CD4-positive, alpha-beta T cell treated with Interleukin-15 for 4 hours (primary cell): ENCODE measurements at places on chromosomes 12 and 14.

- peak; percentile 59 for DNase-seq
These were observed 10.3 kb upstream of the FERMT2 start for GRCh38 chr14:52961060-52961639.

DNA sequence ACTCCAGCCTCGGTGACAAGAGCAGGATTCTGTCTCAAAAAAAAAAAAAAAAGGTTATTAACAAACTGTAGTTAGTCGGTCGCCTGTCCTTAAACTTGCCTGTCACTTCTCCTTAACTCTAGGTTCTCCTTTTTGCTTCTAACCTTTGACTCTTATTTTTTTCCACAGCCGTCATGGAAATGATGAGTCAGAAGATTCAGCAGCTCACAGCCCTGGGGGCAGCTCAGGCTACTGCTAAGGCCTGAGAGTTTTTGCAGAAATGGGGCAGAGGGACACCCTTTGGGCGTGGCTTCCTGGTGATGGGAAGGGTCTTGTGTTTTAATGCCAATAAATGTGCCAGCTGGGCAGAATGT is 418 bp upstream of the MYG1 start:
- DNase-seq: peak; percentile 52

- no peak for DNase-seq
These were observed 40.8 kb upstream of the DCD start for GRCh38 chr12:54689034-54689372.

- no peak for DNase-seq
These were observed 8.3 kb downstream of the XPOT start for GRCh38 chr12:64412459-64412858.

GRCh38 chr14:82510007-82510406 is 976.4 kb upstream of the SEL1L start:
- no peak for DNase-seq

- no peak for DNase-seq
These were observed 545 bp downstream of the LIMA1 start for GRCh38 chr12:50282721-50283228.

GRCh38 chr12:22544038-22544979 is at the start of gene C2CD5:
Gene C2CD5, minus strand, starts transcription at chr12:22544542. Its CDS starts 392 bp downstream, at chr12:22544150.
- peak; percentile 96 for DNase-seq

DNA sequence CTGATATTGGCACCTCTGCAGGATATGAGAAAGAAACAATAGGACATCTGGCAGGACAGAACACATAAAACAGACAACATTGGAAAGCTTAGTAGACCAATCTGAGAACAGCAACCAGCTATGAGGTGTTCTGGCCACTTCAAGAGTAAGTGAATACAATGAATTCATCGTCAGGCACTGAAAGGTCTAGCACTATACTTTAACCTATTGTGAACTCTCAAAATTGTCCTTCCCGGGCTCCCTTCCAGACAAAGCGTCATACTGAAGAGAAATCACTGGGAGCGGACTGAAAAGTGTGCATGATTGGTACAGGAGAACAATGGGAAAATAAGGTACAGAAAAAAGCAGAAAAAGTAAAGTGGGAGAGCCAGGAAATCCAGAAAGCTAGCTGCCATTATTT is 75.8 kb downstream of the LRP6 start:
- no peak for DNase-seq

DNA sequence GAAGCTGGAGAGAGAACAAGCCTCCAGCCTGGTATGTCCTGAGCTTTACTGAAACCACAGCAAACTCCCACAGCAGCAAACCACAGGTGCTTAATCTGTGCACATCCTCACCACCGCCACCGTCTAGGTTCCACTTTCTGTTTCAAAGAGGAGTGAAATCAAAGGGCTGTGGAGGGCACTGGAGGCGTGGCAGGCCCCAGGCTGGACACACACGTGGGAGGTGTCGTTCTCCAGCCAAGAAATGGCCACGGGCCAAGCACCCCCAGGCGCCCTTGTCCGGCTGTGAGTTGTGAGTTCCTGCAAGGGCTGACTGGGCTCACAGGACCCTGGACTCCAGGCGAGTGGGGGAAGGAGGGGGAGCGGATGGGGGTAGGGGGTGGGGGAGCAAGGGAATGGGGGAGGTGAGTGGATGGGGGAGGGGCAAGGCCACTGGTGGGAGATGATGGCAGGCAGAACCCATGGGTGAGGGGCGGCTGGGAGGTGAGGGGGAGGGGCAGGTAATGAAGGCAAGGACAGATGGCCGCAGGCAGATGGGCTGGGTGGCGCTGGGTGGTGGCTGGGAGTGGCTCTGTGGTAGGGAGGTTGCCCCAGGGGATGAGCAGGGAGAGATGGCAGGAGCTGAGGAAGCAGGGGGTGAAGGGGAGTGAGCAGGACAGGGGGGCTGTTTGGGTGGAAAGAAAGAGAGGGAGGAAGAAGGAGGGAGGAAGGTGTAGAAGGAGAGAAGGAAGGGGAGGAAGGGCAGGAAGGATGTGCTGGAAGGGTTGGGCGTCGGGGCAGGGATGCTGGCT is 86.7 kb downstream of the NCOR2 start:
- peak; percentile 37 for DNase-seq

DNA sequence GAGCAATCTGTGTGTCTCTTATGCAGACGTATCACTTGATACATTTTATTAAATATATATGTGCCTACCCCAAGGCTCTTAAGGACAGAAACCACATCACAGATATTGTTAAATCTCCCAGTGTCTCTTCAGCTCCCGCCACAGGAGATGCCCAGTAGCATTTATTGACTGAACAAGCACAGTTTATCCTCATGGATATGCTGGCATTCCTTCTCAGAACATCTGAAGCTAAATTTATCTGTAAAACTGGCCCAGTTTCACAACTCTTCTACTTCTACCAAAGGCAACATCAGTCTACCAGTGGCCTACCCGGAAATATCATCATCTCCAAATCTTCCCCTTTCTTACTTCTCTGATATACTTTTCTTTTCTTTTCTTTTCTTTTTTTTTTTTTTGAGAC is 10.7 kb downstream of the APOLD1 start:
- DNase-seq: no peak

- DNase-seq: no peak
These were observed 8.2 kb downstream of the SPRYD3 start for GRCh38 chr12:53070877-53071492.

DNA sequence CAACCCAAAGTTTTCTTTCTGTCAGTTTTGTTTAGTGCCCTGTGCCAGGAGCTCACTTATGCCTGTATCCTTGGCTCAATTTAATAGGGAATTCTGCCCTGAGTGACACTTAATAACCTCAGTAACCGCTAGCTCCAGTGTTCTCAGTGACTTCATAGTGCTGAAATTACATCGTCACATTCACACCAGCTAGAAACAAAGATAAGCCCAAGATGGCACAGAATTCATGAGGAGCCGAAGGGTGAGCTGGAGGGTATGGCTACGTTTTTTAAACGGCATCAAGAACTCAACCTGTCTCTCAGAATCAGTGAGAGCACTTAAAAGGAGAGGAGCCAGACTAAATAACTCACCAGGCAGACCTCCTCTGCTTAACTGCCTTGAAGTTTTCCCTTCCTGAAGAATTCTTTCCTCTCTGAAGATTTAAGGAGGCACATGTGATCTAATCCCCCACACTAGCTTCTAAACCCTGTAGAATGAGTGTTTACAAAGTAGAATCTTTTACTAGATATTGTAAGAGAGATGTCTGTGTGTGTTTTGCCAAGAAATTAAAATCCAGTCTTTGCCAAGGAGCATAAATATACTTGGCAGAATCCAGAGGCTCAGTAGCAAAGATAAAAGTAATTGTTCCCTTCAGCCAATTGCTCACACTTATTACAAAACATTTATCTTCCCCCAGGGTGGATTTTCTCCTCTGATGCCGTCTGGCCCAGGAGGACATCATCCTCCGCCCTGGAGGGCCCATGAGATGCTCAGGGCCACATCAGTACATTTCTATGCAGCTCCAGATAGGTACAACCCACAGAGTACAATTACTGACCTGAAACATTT is 37.3 kb downstream of the PTGER2 start:
- no peak for DNase-seq

DNA sequence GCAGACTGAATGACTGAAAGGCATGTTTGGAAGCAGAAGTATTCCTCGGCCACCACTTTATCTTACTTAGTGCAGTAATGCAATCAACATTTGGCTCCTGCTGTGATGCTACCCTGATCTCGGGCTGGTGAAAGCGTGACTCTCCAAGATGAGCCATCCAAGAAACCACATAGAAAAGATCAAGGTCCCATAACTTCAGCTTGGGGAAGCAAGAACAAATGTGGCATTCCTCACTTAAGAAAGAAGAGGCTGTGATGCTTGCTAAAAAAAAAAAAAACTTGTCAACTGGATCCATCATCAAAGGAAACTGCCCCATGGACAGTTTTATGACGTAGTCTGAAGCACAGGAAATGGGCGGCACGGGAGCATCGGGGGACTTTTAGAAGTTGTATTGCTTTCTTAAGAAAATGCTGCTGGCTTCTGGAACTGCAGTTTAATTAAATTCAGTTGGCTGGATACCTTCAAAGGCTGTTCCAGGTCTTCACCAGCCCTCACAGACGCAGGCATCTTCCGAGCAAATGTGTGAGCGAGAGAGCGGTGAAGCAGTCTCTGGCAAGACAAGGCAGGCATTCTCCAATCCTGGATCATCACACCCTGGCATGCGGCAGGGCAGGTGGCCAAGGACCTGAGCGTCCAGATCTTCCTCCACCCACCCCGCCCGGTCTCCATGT is 38.2 kb upstream of the MAP1LC3B2 start:
- DNase-seq: no peak

DNA sequence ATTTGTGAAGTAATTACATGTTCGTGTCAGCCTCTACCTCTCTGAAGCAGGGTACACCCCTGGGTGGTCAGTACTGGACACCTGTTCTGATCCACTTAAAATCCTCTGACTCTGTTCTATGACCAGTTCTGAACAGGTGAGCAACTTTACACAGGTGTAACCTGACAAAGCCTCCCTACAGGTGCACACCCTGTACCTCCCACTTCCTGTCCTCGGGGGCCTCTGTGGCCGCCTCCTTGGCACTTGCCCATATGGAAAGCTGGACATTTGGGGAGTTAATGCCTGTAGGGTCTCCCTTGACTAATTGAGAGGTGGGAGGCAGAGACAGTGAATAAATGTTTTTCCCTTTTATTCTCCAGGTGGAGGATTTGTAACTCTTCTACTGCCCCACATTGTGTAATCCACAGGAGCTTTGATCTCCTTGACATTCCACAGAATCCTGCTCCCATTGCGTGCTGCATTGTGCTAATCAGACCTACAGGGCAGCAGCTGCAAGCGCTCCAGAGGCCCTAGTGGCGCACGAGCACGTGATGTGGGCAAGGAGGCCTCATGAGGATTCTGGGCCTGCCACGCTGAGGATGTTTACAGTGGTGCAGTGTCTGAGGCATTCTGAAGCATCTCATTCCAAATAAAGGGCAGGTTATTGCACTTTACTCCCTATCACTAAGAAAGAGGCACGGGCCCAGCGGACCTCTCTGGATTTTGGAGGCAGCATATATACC is 45.8 kb upstream of the BATF start:
- no peak for DNase-seq

GRCh38 chr12:93243689-93244513 is 133.8 kb upstream of the NUDT4 start:
- DNase-seq: no peak

DNA sequence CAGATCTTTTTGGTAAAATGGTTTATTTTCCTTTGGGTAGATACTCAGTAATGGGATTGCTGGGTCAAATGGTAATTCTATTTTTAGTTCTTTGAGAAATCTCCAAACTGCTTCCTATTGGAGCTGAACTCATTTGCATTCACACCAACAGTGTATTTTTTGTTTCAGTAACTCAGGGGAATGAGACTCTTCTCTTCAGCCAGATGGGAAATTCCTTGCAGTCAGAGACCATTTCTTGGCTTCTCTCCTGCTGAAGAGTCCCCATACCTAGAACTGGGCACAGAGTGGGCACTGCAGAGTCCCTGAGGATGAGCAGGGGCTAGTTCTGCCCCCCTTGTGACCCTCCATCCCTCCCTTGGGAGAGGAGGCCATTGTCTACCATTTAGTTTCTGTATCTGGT is 10.8 kb downstream of the SDSL start:
- no peak for DNase-seq

- no peak for DNase-seq
These were observed 152.0 kb upstream of the CCND2 start for GRCh38 chr12:4121506-4122020.

- no peak for DNase-seq
These were observed 91.2 kb downstream of the RCOR1 start for GRCh38 chr14:102683399-102684297.

DNA sequence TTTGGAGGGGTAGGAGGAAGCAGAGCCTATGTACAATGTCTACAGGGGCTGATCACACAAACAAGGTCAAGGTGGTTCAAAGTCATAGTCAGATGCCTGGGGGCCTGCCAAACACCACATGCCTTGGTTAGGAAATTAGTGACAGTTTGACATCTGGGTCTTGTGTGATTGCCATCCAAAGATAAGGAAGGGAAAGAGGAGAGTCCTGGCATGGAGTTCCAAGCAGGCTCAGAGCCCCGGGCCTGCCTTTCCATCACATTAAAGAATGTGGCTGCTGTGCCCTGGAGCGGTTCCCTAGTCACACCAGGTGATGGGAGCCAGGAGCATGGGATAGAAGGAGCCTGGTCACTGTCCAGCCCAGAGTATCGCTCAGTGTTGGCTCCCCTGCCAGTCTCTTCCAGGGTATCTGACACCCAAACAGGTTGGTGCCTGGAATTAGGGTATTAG is 53.6 kb upstream of the BCL2L14 start:
- no peak for DNase-seq

GRCh38 chr12:112218150-112218549 is 92.8 kb downstream of the TRAFD1 start:
- no peak for DNase-seq

GRCh38 chr14:68651652-68652432 is 141.0 kb downstream of the ZFP36L1 start:
- DNase-seq: no peak

- no peak for DNase-seq
These were observed 40.5 kb upstream of the LTBP2 start for GRCh38 chr14:74652541-74652940.

- DNase-seq: no peak
These were observed 530.0 kb downstream of the BCL11B start for GRCh38 chr14:98742001-98742400.

DNA sequence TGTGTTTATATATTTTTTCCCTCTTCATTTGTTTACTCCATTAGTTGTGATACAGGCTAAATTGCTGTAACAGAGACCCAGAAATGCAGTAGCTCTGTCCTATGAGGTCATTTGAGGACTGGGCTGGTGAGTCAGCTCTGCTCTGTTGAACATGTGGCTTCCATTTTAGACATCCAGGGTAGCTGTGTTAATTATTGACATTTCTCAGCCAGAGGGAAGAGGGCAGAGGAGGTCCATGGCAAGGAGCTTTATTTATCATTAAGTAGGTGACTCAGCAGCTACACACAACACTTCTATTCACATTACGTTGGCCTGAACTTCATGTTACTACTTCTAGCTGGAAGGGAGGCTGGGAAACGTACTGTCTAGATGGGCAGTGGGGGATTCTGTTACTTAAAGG is 85.4 kb downstream of the PTCSC3 start:
- no peak for DNase-seq
